ENCODE measurements at places on chromosomes 13 and 19.

DNA sequence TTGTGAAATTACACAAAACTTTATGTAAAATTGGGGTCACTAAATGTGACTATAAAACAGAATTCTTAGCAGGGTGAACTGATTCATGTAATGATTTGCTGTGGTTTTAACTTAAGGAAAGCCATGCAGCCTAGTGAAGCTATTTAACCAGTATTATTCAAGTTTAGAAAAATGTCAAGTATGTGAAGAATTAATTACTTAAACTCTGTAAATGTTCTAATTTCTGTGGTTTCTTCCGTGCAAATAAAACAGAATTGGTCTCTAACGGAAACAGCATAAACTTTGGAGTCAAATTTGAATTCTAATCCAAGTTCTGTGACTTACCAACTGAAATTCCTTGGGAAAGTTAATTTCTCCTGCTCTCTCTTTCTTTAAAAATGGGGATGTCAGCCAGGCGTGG lies 13.3 kb downstream of the CDC16 start:
- DNase-seq, result peak; percentile 41

DNA sequence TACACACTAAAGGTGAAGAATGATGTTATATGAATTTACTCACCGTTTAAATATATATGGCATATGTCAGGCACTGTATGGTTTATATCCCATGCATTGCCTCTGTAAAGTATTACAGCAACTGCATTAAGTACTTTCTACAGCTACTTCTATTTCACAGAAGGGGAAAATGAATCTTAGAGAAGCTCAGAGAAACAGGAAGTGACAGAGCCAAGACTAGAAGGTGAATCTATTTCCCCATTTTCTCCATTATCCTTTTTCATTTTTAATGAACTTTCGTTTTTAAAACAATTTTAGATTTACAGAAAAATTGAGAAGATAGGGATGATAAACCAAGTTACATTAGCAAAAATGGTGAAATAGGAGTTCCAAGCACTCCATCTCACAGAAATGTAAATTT lies 863.3 kb downstream of the UQCRFS1 start:
- DNase-seq, result no peak

DNA sequence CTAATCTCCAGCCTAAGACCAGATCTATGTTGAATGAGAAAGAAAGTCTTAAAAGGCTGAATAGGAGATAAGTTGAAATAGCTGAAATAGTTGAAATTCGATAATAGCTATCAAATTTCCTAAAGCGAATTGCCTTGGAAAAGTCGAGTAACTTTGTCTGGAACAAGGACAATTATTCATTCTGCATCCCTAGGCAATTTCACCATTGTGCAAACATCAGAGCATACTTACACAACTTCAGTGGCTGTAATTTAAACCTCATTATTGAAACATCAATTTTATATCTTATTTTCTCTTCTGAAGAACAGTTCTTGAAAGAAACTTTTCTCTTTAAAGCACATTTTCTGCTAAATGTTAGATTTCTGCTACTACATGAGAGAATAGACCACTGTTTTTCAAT lies 13.6 kb downstream of the TNFSF13B start:
- peak; percentile 50 for DNase-seq

- no peak for DNase-seq
These were observed 10.4 kb downstream of the EPS8L1 start for GRCh38 chr19:55085923-55086715.

DNA sequence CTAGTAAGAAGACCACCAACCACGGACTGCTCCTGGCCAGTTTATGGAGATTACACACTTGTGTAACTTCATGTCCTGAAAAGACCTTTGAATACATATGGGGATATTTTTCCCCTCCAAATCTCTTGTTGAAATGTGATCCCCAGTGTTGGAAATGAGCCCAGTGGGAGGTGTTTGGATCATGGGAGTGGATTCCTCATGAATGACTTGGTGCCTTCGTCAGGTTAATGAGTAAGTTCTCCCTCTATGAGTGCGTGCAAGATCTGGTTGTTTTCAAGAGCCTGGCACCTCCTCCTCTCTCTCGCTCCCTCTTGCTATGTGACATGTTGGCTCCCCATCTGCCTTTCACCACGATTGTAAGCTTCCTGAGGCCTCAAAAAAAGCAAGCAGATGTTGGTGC lies 769.0 kb upstream of the SLITRK1 start:
- peak; percentile 88 for DNase-seq

DNA sequence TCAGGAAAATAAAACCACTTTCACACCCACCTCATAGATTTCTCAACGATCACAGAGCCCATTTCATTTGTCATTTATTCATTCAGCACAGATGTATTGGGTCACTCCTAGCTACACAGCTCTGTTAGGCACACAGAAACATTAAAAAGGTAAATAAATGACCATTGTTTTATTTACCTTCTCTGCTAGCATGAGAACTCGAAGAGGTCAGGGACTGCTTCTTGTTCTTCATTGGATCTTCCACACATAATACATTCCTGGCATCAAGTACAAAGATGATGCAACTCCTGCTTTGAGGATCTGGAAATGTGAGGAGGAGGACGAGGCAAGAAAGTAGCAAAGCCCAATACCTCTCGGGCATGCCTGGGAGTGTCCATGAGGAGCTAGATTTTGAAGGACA lies 168.1 kb downstream of the RBM26 start:
- peak; percentile 2 for DNase-seq

DNA sequence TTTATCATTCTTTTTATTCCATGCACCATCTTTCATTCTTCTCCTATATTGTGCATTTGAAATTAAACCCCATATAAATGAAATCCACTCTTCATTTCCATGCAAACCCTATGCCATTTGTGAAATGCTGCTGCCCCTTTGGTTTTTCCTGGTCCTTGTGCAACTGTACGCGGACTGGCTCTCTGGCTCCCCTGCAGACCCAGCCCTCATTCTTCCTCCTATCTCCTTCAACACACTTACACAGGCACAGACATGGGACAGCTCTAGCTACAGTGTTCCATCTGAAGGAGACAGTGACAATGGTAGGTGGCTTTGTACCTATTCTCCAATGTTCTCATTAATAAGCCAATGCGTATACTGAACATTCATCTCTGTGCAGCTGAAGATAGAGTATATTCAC lies 81.6 kb downstream of the ESD start:
- no peak for DNase-seq

- DNase-seq, result no peak
These were observed 21.1 kb upstream of the POMP start for GRCh38 chr13:28637714-28638355.

- DNase-seq, result peak; percentile 4
These were observed 8.3 kb downstream of the ZNF135 start for GRCh38 chr19:58067240-58067912.
